GM23248 (cell line): ENCODE measurements at places on chromosomes 3 and 15.

GRCh38 chr3:16338999-16339398 lies 74.0 kb downstream of the OXNAD1 start:
- peak; percentile 98 for DNase-seq

DNA sequence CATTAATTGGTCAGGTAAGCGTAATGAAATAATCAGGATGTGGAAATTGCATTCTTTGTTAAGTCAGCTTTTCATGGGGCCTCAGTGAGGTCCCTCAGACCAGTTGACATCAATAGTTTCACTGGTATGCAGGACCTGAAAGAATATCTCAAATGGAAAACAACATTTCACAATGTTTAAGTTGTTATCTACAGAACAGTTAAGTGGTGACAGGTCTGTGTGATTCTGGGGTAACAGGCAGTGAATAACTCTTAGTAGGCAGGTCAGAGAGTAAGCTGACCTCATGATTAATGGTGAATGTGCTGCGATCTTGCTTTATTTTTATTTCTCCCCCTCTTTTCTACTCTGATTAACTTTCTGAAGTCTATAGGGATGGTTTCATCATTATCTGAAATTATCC lies 28.9 kb upstream of the ACP3 start:
- DNase-seq = peak; percentile 58

- DNase-seq = peak; percentile 56
Observed at GRCh38 chr3:111998636-111999483, at the start of gene TAGLN3. Gene TAGLN3 (plus strand): TSS chr3:111998922. CDS start chr3:111999423, 501 bp downstream.

GRCh38 chr3:16053794-16054193 lies 120.7 kb upstream of the GALNT15 start:
- DNase-seq = peak; percentile 22

GRCh38 chr3:154971771-154972326 lies 108.3 kb upstream of the MME start:
- DNase-seq = peak; percentile 79

DNA sequence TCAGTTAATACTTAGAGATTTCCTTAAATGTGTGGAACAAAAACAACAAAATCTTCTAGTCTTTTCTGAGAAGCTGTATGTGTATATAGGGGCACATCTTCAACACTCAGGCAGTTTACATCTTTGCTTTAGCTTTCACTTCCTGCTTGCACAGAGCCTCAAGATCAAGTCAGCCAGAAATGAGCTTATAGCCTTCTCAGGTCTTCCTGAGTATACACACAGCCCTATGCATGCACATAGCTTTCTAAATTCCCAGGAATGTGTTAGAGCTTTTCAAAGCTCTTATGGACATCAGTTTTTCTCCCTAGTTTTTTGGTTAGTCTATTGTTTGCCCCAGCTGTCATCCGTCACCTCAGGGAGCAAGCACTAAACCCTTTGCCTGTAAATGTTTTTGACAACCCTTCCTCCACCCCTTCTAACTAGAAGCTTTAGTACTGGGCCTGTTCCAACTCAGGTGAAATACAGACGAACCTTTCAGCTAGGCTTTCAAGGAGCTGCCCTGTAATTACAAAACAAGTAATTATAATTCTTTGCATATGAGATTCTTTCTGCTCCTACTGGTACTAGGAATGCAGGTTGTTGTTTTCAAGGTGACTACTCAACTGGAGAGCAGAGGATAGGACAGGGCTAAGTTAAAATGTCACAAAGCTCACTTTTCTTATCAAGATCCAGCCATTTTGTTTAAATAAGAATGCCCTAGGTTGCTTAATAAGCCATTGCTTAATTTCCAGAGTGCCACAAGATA lies 22.6 kb upstream of the MTMR10 start:
- no peak for DNase-seq

- DNase-seq = no peak
Observed at GRCh38 chr3:42693530-42693930, 8.2 kb downstream of the KLHL40 start.

DNA sequence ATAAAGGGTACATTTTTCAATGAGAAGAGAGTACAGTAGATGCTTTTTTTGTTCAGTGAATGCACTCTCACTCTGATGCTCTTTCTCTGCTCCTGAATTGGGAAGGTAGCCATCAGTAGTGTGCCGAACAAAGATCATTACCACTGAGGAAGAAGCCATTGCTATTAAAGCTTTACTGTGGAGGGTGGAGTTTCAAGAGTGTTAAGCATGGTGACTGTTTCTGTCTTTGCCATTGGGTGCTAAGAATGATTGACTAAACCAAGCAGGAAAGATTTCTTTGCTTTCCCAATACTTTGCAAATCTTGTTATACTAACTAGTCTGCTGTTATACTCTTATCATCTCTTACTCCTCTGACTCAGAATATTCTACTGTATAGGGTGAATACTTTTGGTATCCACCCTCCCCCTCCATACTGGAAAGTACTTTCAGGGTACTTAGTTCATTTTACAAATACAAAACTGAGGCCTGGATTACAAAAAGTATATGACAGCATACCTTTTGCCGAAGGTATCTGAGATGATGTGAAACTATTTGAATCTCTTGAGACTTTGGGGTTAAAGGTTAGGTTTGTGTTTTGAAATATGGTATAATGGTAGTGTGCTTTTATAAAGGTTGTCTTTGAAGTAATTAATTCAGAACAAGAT lies 1.7 kb downstream of the RAB11A start:
- DNase-seq = peak; percentile 74

DNA sequence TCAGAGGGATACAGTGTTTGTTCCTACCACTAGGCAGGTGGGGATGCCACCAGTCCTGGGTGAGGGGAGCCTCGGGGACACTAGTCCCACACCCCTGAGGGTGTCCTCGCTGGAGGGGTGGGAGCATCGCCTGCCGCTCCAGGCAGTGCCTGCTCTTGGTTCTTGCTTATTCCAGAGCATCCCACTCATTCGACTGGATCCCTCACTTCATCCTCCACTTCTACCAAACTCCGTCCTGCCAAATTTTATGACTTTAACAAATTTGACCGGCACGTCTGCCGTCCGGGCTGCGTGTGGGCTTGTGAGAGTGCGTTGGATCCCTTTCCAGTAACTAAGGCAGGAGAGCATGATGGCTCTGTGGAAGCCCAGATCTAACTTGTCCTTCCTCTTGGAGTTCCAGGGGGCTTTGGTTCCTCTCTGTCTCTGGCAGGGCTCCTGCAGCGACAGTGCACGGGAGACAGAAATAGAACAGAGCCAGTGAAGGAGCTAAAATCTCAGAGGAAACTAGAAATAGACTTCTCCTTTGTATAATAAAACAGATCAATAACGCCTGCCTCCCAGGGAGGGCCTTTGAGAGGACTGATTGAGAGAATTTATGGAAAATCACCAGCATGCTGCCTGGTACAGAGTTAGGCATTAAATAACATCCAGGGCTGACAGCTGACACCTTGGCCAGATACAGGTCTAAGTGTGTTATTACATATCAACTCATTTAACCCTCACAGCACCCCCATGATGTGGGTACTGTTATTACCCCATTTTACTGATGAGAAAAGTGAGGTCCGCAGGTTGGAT lies 34.5 kb downstream of the MGLL start:
- no peak for DNase-seq

GRCh38 chr15:58605931-58606530 lies 143.5 kb downstream of the ADAM10 start:
- no peak for DNase-seq

DNA sequence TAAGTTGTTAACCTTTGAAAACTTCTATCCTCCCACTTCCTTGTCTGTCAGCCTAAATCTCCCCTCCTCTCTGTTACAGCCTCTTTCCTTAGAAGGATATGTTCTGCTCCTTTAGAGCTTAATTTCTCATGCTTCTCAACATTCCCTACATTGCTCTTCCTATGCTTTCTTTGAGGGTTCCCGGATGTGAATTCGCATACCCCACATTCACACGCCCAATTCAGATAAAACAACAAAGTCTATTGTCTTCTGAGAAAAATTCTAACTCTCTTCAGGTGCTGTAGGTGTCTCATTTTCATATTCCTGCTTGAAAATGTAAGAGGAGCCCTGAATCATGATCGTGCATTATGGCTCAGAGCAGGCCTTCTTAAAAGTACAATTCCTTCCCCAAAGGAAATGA lies 171.8 kb upstream of the DPH6 start:
- DNase-seq = no peak

DNA sequence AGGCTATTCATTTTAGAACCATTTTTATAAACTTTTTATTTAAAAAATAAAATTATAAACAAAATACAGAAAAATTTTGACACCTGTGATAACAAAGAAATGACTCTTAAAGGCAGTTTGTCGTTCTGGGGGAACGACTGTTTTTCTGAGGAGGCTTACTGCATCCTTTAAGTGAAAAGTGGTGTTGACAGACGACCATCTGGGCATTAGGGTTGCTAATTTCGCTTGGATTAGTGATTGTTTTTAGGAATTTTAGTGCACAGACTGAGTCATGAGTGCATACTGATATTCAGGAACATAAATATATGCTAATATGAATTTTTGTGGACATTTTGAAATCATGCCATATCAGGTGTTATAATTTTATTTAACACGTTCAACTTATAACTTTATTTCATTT lies 28.5 kb downstream of the OSTN start:
- no peak for DNase-seq

GRCh38 chr3:184346480-184347190 lies 9.2 kb downstream of the FAM131A start:
- no peak for DNase-seq

- no peak for DNase-seq
Observed at GRCh38 chr15:69513450-69513960, 60.9 kb downstream of the RPLP1 start.

- no peak for DNase-seq
Observed at GRCh38 chr15:92638291-92638708, 17.3 kb downstream of the FAM174B start.

GRCh38 chr3:194537732-194538247 lies 51.0 kb upstream of the ATP13A3 start:
- peak; percentile 53 for DNase-seq

DNA sequence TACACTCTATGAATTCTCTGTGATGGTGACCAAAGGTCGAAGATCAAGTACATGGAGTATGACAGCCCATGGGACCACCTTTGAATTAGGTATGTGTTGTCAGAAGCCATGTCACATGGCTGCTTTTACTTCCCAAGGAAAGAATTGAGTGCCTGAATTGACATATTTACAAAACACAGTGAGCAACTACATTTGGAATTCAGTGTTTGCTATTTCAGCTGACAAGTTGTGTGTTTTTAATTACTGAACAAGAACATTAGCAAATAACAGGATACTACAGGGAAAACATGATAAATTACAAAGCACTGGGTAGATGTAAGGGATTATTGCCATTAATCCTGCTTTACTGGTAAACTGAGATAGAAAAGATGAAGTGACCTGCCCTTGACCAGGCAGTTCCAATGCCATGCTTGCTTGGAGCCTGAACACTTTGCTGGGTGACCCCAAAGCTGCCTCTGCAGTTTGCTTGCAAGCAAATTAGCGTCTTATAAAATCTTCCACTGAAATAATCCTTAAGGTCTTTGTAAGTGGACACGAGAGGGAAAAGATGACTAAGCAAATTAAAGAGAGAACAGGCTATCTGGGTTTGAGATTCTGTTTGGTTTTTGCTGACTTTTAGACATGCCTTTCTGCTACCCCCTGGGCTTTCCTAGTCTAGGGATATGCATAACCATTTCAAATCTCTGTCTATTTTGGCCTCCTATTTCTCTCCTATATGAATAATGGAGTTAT lies 98.2 kb downstream of the HCN4 start:
- no peak for DNase-seq

DNA sequence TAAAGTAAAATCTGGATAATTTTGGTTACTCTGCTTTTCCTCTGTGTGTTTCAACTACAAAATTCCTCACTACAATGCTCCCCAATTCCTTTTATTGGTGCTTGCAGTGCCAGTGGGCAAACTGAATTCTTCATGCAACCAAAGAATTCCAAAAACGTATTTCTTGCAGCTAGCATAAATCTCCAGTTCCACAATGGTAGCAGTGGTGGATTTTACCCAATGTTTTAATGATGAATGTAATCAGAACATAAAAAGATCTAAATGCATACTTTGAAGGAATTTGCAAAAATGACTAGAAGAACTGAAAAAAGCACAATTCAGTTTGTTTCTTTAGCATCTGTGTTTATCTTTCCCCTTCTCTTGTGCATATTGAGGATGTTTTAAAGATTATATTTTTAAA lies 359.6 kb upstream of the TPRG1 start:
- DNase-seq = no peak

DNA sequence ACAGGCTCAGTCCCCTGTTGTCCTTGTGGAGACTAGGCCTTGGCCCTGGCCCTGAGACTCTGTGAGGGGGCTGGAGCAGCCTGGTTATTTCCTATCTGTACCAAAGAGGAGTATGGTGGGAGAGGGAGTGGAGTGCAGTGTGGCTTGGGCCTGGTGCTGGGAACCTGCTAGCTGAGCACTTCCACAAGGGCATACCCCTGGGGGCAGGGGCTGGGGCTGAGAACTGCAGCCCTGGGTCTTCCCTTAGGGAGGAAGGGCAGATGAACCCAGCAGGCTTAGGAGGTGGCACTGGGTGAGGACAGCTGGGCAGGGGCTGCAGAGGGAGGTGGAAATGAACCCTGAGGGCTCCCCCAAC lies 3.5 kb upstream of the CHST14 start:
- DNase-seq = no peak

- peak; percentile 93 for DNase-seq
Observed at GRCh38 chr15:82081914-82082762, 36.3 kb upstream of the MEX3B start.

- no peak for DNase-seq
Observed at GRCh38 chr15:52078197-52078875, 34.2 kb downstream of the BCL2L10 start.

GRCh38 chr3:195060531-195061291 lies 210.2 kb downstream of the XXYLT1 start:
- DNase-seq = no peak

GRCh38 chr3:43584043-43584826 lies 37.6 kb downstream of the ANO10 start:
- peak; percentile 7 for DNase-seq

DNA sequence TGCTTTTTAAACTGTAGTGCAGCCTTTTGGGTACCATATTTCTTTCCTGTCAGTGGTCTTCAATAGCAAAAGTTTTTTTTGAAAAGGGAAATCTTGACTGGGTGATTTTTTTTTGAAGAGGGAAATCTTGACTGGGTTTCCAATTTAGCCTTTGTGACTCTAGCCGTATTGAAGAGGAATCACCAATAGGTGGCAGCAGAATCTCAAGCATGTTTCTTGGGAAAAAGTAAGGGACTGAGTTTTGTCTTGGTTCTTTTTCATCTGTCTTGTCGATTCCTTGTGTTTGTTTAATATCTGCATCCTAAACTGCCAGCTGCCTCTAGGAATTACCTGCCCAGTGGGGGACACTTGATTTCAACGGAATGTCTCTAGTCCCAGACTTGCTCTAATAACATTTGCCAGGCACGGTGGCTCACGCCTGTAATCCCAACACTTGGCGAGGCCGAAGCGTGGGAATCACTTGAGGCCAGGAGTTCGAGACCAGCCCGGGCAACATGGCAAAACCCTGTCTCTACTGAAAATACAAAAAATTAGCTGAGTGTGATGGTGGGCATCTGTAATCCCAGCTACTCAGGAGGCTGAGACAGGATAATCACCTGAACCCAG lies 89.2 kb downstream of the RBPMS2 start:
- DNase-seq = peak; percentile 76

DNA sequence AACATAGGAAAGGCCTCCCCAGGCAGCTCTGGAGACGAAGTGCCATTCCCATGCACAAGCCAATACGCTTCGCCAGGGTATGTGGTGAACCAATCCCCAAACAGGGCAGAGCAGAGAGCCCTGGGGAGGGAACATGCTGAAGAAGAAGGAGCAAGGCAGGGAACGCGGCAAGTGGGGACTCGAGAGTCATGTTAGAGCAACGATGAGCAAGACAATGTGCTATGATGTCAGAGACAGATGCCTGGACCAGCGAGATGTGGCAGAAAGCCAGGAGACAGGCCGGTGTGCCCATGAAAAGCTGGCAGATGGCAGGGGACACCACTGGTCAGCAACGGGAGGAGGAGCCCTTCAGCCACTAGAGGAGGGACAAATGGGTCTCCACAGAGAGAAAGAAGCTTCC lies 39.6 kb downstream of the NIPA2 start:
- DNase-seq = no peak
